GOT3 (cell line): ENCODE measurements at places on chromosomes 4 and X.

DNA sequence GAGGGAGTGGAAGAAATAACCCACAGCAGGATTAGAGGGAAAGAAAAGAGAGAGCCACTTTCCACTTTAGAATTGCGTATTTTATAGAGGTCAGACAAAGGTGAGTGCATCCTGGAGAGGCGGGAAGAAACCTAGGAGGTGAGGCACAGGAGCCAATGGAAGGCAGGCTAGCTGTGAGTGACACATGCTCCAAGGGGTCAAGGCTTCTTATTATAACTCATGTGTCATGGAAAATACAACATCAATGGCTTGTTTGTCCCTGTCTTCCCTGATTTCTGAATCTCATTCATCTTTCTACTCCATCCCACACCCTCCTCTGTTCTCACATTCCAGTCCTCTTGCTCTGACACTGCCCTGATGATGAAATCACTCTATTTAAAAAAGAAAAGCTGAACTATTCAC lies 14.4 kb downstream of the ANXA3 start:
- no peak for DNase-seq

- DNase-seq, result no peak
Observed at GRCh38 chrX:34826964-34827363, 115.6 kb upstream of the FAM47B start.

GRCh38 chr4:36274158-36274557 lies 7.3 kb upstream of the DTHD1 start:
- DNase-seq, result no peak

- DNase-seq, result no peak
Observed at GRCh38 chrX:39953879-39954278, 143.9 kb downstream of the BCOR start.

DNA sequence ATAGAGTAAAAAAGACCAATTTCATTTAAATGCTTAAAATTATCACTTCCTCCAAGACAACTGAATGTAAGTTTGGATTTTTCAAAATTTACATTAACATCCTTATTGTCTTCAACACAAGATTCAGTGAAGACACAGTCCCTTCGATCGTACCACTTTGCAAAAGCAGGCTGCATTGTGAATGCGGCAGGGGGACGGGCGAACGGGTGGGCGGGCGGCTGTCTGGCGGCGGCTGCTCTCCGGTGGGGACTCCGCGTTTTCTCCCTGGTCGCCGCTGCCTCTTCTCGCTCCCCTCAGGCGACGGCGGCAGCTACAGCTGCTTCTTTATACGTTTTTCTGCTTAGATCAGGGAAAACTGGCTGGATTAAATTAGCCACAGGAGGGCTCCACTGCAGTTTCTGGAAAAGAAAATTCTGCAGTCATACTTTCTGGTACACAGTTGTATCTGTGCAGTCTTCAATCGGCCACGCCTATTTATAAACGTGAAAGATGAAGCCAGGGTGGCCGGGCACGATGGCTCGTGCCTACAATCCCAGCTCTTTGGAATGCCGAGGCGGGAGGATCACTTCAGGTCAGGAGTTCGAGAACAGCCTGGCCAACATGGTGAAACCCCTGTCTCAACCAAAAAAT lies 33.9 kb upstream of the HPF1 start:
- no peak for DNase-seq

DNA sequence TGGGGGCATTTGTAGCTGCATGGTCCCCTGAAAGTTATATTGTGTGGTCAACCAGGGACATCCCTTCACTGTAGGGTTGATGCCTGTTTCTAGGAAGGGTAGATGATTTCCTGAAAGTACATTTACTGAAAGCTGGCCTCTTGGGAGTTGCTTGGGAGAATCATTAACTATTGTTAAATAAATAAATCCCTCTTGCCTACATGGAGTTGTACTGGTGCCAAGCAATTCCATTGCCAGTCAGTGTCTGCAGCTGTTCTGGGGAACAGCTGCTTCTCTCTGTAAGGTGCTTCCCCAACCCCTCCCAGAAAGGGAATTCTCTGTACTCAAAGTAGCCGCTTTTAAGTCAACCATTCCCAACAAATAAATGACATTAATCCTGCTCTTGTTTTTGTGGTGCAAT lies 51.1 kb downstream of the C4orf51 start:
- no peak for DNase-seq

- no peak for DNase-seq
Observed at GRCh38 chrX:137428221-137428661, 137.7 kb upstream of the ZIC3 start.

DNA sequence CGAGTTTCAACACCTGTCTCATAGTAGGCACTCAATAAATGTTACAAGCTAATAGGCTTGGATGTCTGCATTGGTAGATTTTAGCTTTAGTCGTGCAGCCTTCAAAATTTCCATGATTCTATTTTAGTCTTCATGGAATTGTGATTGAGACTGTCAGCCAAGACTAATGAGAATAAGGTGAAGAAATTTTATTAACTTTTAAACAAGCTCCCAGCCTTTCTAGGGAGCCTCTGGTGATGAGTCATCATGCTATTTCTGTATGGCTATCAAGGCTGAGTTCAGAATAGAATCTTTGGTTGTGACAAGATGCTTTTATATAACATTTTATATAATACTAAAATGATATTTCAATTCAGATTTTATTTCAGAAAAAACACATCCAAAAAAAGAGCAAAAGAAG lies 685.8 kb downstream of the GABRG1 start:
- no peak for DNase-seq

DNA sequence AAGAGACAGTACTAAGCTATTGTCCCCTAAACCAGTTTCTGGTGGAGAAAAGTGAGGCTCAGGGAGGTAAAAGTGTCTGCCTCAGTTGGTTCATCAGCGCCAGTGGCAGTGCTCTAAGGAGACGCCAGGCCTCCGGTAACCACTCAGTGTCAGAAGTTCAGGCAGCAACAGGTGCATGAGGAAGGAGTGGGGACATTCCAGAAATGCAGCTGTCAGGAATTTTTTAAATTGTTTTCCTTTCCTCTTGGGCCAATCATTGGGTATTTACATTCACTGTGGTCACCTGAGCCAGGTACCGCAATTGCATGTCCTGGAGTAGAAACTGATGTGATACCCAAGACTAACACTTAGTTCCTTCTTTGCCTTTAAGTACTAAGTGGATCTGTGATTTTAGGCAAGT lies 40.2 kb upstream of the HS3ST1 start:
- DNase-seq, result no peak

DNA sequence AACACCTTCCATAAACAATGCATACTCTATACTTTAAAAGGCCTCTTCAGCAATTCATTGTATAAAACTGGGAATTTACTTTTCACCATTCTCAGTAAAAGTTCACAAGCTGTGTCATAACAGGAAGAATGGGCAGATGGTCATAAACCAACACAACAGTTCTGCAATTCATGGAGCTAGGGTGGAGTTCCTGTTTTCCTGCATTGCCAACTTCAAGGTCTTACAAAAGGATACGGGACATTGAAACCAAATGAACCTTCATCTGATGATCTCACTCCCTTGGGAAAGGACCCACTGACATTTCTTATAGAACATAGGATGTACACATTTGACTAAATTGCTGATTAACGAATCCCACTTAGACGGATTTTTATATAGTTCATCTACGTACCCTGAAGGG lies 4.1 kb downstream of the KDR start:
- DNase-seq, result no peak

GRCh38 chrX:103063191-103063845 lies 653 bp downstream of the BEX1 start:
- DNase-seq, result no peak

DNA sequence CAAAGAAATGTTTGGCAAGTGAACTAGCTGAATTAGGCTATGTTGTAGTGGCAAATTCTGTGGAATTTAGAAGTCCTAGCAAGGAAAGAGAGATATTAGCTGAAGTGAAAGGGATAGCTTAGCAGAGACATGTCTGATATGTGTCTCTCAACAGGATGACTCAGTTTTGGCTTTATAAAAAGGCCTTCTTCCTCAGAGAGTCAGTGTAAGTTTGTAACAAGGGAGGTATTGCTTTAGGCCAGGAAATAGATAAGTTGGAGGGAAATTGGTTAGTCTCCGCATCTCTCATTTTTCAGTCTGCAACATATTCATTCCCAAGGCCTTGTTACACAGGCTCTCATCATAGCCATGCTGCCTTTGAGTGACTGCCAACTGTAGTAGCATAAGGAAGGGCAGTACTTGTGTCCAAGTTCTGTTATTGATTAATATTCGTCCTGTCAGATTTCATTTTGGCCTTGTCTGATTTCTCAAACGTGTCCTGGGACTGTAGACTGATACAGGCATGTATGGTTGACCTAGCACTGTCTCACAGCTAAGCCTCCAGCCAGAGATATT lies 4.0 kb downstream of the TMEM164 start:
- no peak for DNase-seq

- DNase-seq, result no peak
Observed at GRCh38 chr4:102230194-102230593, 115.1 kb downstream of the SLC39A8 start.

DNA sequence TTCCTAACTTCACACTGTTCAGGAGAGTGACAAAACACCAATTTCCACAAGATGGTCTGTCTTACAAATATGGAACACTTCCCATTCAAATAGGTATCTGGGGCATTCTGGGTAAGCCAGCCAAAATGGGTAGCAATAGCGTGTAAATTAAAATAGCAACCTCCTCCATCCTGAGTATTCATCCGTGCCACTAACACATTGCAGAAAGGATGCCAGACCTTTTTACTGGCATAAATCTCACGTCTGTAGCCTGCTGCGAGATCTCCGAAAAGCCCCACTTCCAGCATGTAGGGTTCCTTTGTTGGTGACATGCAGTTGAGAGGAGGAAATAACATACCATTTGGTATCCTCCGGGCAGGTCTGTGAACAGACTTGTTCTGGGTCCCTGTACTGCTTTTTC lies 52.7 kb upstream of the RAI2 start:
- no peak for DNase-seq

DNA sequence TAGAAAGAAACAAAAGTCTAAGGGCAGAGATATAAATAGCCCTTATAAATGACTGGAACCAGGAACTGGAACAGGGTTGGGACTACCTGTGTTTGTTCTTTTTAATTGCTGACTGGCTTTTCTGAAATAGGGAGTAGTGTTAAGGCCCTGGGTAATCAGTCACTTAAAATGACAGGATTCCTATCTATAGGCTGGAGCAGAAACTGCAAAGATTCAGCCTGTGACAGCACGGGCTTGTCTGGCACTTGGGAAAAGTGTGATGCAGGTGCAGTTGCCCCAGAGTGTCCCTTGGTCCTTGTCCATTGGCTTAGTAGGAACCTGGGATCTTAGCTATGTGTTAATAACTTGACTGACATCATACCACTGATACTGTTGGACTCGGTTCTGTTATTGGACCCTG lies 14.7 kb upstream of the PLAC8 start:
- DNase-seq, result no peak

- DNase-seq, result no peak
Observed at GRCh38 chr4:157964463-157964862, 208.4 kb downstream of the GASK1B start.

DNA sequence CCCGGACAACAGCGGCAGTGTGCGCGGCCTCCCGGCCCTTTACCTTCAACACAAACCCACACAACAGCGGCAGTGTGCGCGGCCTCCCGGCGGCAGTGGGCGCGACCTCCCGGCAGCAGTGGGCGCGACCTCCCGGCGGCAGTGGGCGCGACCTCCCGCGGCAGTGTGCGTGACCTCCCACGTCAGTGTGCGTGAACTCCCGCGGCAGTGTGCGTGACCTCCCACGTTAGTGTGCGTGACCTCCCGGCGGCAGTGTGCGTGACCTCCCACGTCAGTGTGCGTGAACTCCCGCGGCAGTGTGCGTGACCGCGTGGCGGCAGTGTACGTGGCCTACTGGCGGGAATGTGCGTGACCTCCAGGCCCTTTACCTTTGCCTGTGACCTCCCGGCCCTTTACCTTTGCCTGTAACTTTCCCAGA lies 576.6 kb upstream of the FRG1 start:
- DNase-seq, result no peak

GRCh38 chr4:73230865-73231517 lies 27.6 kb downstream of the ANKRD17 start:
- no peak for DNase-seq

DNA sequence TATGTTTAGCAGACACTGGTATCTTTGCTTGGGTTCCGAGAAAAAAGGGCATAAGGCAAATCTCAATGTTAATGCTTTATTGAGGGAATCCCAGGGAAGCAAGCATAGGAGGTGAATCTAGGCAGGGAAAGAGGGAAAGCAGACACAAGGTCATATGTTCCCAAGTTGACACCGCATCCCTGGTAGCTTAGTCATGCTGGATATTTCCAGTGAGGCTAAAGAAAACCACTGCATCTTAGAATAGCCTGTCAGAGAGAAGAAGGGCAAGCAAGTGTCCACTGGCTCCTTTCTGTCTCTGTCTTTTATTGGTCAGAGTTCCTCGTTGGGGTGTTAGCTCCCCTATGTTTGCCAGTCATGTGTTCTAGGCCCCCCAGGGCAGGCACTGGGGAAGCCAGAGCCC lies 104.7 kb downstream of the NKX6-1 start:
- DNase-seq, result no peak

DNA sequence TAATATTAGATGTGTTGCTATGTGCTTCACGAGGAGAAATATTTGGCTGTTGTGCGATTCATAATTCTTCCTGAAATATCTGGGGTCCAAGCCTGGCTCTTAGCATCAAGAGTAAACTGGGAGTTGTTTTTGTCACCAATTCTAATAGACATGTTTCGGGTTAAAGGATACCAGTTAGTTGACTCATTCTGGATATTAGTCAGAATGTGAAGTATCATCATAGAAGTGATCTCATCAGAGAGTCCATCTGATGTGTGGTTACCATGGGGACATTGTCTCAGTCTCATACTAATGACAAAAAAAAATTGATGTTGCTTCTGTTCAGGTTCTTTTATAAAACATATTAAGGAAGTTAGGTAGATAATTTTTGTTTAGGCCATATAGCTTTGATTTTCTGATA lies 57.2 kb upstream of the MTMR1 start:
- no peak for DNase-seq

DNA sequence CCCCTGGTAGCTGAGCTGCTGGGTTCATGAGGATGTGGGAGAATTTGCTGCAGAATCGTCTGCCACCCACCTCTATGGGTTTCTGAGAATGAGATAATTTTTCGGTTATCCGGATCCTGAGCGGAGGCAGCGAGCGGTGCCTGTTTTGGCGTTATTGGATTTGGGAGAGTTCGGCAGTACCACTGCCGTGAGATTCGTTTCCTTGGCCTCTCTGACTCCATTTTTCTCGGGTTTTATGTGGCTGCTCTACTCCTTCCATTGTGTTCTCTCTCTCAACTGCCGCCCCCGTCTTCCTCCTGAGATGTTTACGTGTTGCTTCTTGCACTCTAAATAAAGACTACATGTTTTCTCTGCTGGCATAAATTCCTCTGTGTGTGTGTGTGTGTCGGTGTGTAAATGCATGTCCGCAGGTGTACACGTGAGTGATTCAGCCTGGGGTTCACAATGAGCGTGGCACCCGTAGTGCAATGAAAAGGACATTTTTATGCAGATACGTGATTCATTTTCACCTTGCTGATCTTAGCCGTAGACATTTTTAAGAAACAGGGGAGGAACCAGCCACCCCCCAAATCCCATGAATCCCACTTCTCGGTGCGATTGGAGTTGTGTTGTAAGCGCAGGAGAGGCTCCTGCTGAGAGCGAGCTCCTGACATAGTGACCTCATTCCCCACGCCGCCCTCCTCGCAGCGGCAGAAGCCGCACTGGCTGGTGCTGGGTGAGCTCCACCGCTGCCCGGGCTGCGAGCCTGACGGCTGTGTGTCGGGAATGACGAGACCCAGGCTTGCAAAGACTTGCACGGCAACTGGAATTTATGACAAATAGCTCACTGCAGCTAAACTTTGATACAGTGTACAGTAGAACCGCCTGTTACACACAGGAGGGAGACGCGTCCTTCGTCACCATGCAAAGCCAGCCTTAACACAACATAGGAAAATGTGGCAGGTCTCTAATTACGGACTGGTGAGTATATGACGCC lies 82.2 kb downstream of the STOX2 start:
- peak; percentile 13 for DNase-seq
